ENCODE measurements at places on chromosomes 6 and 20.

DNA sequence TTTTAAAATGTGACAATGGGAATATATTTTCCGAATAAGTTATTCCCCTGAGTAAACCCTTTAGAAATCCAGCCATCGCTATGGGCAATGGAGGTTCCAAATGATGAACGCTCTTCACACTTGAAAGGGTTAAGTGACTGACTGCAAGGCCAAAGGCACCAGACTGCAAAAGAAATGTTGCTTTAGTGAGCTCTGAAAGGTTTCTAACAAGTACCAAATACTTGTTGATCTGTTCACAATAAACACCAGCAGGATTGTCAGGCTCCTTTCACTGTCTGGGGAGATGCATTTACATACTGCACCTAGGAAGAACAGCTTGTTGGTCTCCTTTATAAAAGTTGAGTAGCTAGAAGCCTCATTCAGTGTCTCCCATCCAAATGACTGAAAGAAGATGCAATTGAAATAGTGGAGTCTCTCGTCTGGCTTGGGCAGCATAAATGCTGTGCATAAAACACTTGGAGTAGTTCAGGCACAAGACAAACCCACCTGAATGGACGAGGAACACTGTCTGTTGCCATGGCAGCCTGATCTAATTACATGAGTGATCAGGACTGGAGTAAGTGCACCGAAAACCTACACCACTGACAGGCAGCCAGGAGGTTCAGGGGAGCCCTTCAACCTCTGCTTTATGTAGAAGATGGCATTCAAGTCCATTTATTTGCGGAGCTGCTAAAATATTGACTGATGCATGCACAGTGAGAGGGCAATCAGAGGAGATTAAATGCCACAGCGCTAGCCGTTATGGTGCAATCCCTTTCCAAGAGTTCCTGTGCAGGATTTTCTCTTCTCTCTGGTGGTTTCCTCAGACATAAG, 2.9 kb downstream of the ATXN1 start:
- no peak for DNase-seq

- DNase-seq = no peak
These were observed 71.4 kb upstream of the MLN start for GRCh38 chr6:33875141-33875581.

DNA sequence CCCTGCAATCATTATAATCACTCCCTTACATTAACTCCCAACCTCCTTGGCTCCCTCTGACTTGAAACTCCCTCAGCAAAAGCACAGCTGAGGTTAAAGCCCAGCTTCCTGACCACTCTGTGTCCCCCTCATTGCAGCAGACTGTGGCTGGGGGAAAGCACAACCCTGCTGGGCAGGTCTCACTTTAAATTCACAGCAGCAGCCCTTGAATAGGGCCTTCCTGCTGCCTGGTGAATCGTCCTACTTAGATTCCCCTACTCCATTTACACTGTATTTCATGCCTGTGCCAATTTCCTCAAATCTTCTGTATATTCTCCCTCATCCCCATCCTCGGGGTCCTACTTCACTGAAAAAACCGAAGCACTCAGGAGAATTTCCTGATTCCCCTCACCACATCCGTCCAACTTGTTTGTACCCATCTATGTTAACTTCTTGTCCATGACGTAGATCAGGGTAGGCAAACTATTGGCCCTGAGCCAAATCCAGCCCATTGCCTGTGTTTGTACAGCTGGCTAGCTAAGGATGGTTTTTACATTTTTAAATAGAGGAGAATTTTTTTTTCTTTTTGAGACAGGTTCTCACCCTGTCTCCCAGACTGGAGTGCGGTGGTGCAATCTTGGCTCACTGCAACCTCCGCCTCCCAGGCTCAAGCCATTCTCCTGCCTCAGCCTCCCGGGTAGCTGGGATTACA, 31.5 kb upstream of the GCM1 start:
- no peak for DNase-seq

DNA sequence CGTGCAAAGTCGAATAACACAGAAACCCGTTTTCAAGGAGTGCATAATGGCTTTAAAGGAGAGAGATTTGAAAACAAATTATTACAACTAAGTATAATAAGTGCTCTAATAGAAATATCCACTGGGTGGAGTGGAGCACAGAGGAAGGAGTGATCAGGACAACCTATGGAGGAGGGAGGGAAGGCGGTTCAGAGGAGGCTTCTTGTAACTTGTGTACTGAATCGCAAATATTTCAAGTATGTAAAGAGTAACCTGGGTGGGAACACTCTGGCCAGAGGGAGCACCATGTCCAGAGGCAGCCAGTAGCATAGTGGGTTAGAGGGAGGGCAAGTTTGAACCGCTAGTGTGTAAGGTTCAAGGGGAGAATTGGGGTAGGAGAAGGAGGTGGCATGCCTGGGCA, 21.6 kb upstream of the TNFAIP3 start:
- DNase-seq = no peak

DNA sequence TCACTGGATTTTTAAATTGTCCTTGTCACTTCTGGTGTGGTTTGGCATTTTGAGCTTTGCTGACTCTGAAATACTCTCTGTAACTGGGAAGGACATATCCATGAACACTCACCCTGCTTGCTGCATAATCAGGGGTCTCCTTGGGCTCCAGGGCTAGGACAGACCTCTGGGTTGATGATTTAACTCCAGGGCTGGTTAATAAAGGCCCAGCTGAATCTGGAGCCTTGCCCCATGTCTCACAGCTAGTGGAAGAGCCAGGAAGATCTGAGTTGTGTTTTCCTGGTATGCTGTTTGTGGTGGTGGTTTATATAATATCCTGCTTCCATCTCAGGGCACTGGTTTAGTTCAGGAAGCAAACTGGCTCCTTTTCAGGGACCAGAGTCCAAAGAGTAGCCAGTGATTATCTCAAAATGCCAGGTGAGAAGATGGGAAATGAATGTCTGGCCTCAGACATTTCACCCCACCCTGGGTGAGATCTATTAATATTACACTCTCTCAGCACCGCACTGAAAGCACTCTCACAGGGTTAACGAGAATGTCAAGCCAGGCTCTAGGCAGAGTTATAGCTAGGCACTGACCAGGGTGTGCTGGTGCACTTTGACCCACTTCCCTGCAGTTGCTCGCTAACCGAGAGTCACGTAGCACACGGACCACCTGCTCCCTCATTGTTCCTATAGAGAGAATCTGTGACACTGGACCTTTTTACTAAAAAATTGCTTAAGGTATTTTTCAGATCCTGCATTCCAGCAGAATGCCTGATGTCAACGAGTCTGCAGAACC, 90.1 kb upstream of the SLC22A16 start:
- DNase-seq = no peak

DNA sequence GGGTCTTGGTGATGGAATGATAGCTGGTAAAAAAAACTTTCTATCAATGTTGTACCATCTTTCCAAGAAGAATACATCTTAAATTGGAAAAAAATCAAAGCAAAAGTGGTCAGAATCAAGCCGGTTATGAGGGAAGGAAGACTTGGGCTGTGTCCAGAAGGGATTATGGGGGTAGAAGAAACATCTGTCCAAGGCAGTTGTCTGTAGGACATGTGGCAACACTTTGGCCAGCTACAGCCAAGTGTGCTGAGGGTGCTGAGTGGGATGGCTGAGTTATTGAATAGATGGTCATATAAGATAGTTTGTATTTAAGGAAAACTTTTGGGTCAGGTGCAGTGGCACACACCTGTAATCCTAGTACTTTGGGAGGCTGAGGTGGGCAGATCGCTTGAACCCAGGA, 38.4 kb downstream of the INSM1 start:
- DNase-seq = no peak

- peak; percentile 15 for DNase-seq
These were observed 126.0 kb downstream of the RNASET2 start for GRCh38 chr6:166830185-166830890.
